T-helper 17 cell (primary cell): ENCODE measurements at places on chromosomes 12 and 14.

DNA sequence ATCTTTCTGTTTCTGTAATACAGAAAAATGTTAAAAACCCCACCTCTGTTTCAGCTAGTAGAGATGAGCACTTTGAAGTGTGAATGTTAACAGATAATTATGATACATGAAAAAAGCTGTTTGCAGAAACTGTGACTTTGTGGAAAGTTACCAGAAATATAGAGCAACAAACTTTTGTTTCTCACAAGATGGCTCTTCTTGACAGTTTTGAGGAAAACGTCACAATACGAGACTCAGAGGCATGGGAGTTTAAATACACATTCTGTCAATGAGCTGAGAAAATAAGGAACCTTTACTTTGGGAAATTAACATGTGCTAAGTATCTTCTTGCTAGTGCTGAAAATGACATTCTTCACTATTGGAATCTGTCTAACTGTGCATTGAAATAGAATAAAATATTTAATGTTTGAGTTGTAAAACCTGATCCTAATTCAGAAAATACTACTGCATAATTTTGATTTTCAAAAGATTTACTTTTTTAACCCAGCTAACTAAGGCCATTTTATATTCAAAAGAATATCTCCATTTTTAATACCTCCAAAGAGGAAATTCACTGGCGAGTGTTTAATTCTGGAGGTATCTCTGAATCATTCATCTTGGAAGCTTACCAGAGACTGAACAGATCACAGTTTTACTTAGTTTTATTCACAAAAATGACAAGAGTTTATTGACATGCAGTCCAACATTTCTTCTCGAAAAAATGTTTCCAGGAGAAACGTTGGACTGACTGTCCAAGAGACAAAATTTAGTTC, 308.9 kb upstream of the LRFN5 start:
- no peak for DNase-seq

- no peak for DNase-seq
These were observed 74.8 kb downstream of the PAPOLA start for GRCh38 chr14:96576937-96577336.

- DNase-seq, result no peak
These were observed 158.7 kb upstream of the LRIG3 start for GRCh38 chr12:59079002-59079401.

DNA sequence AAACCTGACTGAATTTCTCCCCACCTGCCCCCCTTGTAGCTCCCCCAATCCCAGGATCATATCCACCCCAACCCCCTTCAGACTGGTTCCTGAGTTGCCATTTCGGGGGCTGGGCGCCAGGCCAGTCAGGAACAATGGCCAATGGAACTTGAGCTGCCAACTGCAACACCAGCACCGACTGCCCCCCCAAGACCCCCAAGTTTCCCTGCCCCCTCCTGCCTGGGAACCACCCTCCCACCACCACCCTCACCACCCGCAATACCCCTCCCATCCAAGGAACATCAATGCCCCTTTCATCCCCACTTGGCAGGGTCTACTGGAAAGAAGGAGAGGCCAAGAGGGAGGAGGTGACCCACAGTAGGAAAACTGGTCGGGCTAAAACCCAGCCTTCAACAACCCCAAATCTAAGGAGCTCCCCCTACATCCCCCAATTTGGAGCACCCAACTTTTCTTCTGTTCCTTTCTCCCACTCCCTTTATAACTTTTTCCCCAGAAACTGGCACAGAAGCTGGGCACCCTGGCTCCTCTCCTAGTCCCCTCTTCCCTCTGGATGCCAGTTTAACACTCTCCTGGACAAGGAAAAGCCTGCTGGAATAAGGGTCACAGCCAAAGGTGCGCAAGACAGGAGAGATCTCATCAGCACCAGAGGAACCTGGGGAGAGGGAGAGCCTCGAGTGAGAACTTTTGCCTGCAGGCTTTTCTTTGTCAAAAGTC, 1.6 kb upstream of the NDRG2 start:
- DNase-seq, result no peak

GRCh38 chr12:9043766-9044165, 54.4 kb downstream of the KLRG1 start:
- DNase-seq, result no peak
